ENCODE measurements at places on chromosomes 3 and 15.

DNA sequence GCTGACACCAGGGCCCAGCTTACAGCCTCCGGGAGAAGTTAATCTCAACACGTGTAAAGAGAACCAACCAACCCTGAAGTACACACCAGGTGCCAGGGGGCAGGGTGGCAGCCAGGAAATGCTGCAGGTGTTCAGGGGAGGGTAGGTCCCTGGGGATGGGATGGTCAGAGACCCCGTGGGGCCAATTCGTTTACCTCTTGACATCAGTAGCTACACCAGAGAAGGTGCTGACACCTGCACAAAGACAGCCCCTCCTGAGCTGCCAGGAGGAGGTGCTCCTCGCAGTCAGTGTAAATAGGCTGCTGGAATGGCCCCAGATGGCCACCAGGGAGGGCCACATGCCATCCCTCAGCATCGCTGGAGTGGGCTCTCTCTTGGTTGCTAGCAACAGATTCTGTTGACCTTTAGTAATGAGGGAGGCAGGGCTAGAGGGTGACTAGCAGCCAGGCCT is 52.8 kb downstream of the CORO2B start:
- DNase-seq = no peak

- DNase-seq = no peak
These were observed 55.6 kb upstream of the C15orf61 start for GRCh38 chr15:67465196-67465952.

GRCh38 chr15:70180186-70180875 is 82.6 kb upstream of the TLE3 start:
- DNase-seq = no peak

DNA sequence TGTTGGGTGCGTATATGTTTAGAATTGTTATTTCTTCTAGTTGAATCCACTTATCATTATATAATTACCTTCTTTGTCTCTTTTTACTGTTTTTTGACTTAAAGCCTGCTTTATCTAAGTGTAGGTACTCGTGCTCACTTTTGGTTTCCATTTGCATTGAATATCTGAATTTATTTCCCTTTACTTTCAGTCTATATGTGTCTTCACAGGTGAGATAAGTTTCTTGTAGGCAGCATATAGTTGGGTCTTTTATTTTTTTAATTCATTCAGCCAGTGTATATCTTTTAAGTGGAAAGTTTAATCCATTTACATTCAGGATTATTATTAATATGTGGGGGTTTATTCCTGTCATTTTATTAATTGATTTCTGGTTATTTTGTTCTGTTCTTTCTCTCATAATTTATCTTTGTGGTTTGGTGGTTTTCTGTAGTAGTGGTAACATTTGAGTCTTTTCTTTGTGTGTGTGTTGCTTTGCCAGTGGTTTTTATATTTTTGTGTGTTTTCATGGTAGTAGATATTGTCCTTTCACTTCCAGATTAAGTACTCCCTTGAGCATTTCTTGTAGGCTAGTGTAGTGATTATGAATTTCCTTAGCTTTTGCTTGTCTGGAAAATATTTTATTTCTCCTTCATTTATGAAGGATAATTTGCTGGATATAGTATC is 27.3 kb downstream of the STT3B start:
- no peak for DNase-seq

GRCh38 chr3:174337227-174337626 is 521.9 kb upstream of the NAALADL2 start:
- no peak for DNase-seq

DNA sequence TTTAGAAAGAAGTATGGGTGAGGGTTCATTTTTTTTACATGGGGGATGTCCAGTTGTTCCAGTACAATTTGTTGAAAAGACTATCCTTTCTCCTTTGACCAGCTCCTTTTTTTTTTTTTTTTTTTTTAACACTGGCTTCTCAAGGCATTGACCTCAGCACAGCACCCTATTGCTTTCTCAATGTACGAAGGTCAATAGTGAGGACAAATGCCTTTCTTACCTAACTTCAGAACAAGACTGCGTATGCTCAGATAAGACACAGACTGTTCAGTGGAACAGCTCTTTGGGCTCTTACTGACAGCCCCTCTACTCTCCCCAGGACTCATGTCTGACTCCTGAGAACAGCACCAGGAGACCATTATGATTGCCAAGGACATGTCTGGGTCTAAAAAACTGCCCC is 10.4 kb upstream of the CILP start:
- no peak for DNase-seq

GRCh38 chr3:144229330-144229729 is 257.7 kb downstream of the DIPK2A start:
- no peak for DNase-seq

GRCh38 chr3:144963810-144964209 is 992.2 kb downstream of the DIPK2A start:
- DNase-seq = no peak

DNA sequence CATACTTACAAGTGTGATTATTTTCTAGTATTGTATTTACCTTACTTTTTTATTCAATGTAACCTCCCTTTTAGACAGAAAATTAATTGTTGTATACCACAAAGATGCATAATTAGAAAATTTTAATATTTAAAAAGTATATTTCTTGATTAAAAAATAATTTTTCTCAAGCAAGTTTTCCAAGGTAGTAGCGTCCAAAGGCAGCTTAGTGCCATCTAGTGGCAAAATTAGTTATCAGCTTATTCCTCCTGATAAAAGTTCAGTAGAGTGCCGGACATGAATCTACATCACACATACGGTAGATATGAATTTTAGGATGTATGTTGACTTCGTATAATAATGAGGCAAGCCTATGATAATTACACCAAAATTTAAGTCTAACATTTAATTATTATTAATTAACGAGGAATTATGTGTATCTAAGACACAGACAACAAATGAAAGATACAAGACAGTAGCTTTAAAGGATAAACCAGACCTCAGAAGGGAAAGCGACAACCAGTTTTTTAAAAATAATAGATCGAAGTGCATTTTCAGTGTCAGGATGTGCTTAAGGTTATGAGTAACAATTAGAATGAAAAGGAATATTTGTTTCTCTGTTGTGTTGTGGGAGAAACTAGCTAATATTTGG is 405.9 kb downstream of the ROBO1 start:
- DNase-seq = peak; percentile 53

GRCh38 chr3:51224843-51225242 is 160.2 kb upstream of the MANF start:
- DNase-seq = no peak

GRCh38 chr3:42355612-42356011 is 54.8 kb downstream of the LYZL4 start:
- no peak for DNase-seq

- DNase-seq = no peak
These were observed 12.0 kb upstream of the COL8A1 start for GRCh38 chr3:99626417-99626788.

DNA sequence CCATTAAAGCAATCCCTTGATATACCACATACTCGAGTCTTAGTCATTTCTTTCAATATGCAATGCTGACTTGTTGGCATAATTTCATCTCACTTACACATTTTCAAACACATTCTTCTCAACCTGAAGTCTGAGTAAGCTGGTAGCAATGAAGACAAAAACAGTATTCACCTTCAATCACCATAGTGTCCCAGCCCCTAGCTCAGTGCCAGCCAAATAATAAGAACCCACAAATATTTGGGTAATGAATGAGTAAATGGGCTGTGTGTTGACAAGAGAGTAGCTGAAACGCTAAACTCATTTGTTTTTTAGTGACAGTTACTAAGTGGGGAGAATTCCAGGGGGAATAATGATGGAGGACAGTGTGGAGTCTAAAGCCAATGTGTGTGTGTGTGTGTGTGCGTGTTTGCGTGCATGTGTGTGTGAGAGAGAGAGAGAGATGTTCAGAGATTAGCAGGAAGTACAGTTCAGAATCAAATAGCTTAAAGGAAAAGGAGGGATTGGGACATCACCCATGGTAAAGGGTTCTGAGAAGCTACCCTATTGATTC is 165.7 kb downstream of the GAP43 start:
- DNase-seq = peak; percentile 95

DNA sequence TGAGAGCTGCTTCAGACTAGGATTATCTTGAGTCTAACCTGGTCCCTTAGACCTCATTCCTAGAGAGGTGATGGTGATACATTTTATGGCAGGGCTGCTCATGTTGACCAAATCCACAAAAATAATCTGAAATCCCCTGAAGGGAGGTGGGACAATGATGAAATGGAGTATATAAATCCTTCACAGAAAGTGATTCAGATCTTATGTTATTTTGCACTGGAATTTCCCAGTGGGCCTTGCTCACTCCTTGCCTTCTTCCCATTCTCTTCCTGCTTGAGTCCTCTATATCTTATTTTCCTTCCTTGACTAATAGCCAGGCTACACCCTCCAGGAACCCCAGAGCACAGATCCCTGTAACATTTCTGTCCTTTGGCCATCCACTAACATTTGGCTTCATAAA is 10.4 kb upstream of the TMEM202 start:
- DNase-seq = peak; percentile 6

- no peak for DNase-seq
These were observed 55.1 kb upstream of the FILIP1L start for GRCh38 chr3:100169201-100169920.

DNA sequence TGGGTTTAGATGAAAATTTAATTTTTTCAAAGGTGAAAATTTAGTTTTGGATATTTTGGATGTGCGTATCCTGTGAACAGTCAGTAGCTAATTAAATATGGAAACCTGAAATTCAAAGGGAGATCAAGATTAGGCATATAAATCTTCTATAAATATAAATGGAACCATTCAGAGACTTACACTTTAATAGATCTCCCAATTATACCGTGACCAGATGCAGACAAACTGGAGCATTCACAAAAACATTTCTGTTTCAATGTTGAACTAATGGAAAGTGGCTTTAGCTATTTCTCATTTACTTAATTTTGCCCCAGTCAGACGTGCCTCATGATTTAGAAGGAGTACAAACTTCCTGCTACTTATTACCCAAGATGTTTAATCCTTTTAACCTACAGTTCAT is 29.1 kb upstream of the POU1F1 start:
- no peak for DNase-seq

- DNase-seq = no peak
These were observed 1274.4 kb downstream of the ROBO2 start for GRCh38 chr3:78314327-78314726.

DNA sequence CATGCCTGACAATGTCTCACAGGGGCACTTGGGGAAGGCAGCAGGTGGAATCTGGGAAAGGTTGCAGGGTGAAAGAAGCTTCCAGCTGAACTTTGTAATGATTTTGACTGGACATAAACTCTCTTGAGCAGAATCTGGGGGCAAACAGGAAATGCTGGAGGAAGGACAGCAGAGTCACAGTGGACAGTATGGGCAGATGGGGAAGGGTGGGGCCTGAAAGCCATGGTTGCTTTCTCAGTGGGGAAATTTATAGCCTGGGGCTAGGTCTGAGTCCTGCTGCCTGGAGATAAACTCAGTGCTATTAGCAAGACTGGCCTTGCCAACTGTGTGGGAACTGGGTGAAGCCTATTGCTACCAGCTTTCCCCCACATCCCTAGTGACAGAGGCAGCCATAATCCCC is 203.2 kb downstream of the OSBPL10 start:
- DNase-seq = no peak

DNA sequence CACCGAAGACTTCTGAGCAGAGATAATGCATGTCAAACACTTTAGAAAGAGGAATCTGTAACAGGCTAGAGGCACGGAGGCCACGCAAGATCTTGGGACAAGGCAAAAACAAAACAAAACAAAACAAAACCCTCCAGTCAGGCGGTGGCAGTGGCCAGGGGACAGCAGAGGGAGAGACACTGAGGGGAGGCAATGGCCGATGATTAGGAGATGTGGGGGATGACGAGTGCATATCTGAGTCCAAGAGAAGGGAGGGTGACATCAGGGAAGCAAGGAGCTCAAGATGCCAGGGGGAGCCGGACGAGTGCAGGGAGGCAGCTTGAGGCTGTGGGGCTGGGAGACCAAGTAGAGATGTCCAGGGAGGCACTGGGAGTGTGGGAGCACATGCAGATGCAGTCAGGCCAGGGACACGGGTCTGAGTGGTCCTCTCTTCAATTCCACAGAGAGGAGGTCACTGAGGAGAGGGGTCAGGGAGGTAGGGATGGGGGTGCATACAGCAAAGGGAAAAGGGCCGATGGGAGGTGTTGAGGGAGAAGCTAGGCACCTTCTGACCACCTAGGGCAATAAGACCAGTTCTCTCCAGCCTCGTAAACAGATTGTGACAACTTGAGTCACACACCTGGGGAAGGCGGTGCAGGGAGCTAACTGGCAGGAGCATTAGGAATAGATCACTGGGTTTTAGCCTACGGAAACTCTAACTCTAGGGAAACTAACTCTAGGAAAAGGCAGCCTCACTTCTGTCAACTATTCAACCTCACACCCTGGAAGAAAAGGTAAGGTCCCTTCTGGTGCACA is 29.6 kb downstream of the SLCO2A1 start:
- DNase-seq = no peak

DNA sequence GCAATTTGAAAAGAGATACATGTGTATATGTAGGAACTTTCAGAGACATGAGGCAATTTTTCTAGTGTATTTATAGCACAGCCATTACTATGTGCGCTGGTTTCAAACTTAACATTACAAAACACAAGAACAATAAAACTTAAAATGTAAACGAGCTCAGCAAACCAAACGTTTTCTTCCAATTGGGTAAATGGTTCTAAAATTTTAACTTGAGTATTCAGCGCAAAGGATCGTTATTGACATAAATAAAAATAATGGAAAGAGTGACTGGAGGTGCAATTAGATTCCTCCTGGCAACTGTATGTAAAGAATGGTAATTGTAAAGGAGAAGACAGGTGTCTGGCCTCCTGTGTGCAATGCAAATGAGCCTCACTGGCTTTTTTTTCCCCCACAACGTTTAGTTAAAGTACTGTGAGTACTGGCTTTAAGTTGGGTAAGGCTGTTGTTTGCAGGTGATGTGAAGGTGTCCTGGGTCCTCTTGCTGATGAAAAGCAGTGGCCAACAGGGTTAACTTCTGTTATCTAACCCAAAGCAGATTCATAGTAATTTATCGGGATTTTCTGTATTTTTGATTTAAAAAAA is 14.1 kb upstream of the GADL1 start:
- DNase-seq = no peak

DNA sequence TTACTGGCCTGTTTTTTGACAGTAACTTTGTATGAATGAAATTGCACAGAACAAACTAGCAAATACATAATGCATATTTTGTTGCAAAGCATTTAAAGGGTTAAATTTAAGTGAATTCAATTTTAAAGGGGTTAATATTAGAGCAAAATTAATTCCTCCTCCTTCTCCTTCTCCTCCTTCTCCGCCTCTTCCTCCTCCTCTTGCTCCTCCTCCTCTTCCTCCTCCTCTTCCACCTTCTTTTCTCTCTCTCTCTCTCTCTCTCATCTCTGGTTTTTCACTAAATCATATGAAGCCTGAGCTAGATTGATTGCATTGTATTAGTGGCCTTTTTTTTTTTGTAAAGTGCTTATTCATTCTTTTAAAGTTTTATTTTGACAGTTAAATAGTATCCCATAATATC is 154.5 kb downstream of the THRB start:
- DNase-seq = no peak

GRCh38 chr3:148379763-148380382 is 317.8 kb upstream of the AGTR1 start:
- peak; percentile 65 for DNase-seq

GRCh38 chr3:132317229-132317948 is at the start of gene ACP3:
ACP3 (plus strand) TSS chr3:132317407; CDS start chr3:132317457, 50 bp downstream.
- peak; percentile 20 for DNase-seq

GRCh38 chr3:127002195-127003174 is 19.6 kb downstream of the PLXNA1 start:
- DNase-seq = peak; percentile 96
